Right atrium auricular region (tissue), 2 donors: ENCODE measurements at places on chromosomes 3 and 15. TPM values are rescaled to one million over a fixed set of nuclear protein-coding genes. Genes with fewer than 3 reads are reported as not detected.

The FAH gene
- total RNA-seq: 14.4 TPM

The DNAH12 gene
- not detected for total RNA-seq

The PLAAT1 gene
- total RNA-seq: 10.3 TPM

The LINGO1 gene
- total RNA-seq: 7.0 TPM

The CCDC80 gene
- 206 TPM for total RNA-seq

GRCh38 chr3:12328132-12328836, 39.4 kb downstream of the PPARG start:
- DNase-seq: no peak

DNA sequence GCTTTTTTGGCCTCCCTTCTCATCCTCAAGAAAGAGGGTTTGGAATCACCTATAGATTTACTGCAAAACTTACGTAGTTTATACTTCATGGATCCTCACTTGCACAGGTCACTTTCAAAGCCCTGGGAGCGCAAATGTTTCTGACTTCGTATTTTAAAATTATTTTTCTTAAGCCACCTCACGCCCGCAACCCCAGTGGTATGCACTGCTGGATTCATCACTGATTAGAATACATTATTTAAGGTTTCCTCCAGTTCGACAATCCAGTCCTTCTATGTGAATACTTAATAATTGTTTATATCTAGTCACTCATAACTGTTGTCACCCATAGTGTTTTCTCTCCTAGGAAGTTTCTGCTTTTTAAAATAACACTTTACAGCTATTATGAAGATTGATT, 339.9 kb downstream of the CHL1 start:
- DNase-seq: no peak

GRCh38 chr3:137792626-137793271, 28.6 kb downstream of the SOX14 start:
- no peak for DNase-seq

DNA sequence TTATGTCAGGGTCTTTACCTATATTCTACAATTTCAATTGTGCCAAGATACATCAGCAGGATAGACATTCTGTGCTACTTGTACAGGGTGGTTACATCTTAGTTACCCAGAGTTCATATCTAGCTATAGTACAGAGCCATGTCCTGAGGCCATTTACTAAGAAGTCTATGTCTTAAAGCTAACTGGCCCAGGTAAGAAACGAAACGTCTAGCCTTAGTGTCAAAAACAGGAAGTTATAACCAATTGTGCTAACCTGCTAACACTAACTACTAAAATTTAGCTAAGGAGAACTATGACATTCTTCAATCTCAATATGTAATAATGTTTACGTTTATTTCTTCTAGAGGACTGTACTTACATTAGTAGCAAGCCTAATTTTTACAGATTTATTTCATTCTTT, 717.2 kb upstream of the UBE2E2 start:
- DNase-seq: no peak

DNA sequence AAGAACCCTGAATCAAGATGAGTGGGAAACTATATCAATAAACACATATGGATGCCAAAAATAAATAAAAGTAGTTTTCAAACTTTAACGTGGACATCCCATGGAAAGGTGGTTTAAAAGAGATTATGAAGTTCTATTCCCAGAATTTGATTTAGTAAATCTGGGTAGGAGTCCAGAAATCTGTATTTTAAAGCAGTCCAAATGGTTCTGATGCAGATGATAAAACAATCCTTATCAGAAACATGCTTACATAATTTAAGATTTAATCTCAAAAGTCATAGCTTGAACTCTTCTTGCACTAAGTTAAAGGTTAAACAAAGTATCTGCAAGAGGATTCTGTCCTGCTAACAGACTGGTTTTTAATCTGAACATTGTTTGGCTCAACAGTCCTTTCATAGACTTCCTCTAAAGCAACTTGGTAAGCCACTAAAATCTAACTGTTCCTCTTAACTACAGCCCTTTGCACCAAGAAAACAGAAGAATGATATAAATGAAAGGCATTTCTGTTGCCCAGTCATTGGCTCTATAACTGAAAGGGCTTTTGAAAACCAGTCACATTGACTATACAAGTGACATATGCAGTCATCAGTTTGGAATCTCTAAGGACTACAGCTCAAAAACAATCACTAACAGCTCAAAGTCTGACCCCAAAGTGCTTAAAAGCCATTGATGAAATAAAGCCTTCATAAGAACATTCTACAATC, 23.4 kb upstream of the MAP4 start:
- DNase-seq: no peak

GRCh38 chr15:85019815-85020590, 38.3 kb downstream of the PDE8A start:
- no peak for DNase-seq

DNA sequence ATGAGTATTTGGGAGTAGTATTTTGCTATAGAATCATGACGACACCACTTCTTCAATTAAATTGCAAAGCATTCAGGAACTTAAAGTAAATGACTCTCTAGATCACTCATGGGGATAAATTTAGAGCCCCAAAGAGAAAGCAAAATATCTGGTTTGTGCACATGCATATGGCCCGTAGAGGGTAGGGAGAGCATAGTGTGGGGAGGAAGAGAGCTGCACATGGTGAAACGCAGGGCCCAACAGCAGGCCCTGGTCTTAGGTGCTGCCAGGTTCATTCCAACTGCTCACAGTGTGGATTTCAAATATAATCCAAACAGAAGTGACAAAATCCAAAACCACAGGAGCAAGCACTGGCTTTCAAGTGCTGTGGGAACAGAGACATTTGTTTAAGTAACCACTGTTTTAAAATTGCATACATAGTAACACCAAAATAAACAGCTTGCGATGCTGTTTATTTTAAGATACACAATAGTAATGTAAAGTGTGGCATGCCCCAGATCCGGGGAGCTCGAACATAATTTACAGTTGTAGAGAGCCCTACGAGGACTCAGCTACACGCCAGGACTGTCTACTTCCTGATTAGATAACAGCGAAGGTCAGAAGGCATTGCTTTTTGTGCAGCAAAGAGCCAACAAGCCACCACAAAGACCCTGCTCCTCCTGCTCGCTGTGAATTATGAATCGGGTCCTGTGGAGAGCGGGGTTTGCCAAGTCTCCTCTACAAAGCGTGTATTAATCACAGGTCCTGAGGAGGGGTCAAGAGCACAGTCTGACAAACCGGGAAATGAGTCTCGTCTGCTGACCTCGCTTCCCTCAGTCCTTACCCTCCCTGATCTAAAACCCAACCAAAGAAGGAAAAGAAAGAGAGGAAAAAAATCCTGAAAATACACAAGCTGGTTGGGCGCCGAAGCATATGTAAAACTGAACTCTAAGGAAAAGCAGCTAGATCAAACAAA, 80.6 kb downstream of the MEIS2 start:
- no peak for DNase-seq

- DNase-seq: no peak
Measured at GRCh38 chr15:74402337-74402841, 31.4 kb downstream of the SEMA7A start.

DNA sequence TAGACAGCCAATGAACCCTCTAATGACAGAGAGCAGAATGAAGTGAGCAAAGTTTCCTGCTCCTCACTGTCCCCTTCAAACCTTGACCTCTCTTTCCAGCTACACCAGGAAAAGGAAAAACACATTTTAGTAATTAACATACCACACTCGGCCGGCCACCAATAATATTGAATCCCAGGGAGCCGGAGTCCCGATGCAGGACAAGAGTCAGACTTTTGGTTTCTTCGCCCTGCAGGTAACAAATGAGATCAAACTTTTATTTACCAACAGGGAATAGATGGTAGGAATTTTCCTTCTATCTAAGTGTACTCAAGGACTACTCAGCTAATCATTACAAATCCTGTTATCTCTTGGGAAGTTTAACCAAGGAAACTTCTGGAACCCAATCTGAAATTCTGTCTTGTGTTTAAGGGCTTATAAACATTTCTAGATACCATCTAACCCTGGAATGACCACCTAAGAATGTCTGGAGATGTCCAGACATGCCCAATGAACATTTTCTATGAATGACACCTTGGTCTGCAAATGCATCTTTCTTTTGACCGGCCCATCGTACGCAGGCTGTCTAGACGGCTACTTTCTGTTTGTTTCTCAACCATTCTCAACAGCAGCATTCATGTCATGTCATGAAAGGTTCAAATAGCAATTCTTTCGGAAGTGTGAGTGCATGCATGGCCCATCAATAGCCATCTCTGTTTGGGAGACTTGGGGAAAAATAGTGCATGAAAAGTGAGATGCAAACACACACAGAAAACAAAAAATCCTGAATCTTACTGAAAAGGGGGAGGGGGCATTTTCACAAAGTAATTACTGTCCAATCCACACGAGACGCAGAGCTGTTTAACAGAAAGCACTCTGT, 16.1 kb downstream of the PDZRN3 start:
- no peak for DNase-seq

DNA sequence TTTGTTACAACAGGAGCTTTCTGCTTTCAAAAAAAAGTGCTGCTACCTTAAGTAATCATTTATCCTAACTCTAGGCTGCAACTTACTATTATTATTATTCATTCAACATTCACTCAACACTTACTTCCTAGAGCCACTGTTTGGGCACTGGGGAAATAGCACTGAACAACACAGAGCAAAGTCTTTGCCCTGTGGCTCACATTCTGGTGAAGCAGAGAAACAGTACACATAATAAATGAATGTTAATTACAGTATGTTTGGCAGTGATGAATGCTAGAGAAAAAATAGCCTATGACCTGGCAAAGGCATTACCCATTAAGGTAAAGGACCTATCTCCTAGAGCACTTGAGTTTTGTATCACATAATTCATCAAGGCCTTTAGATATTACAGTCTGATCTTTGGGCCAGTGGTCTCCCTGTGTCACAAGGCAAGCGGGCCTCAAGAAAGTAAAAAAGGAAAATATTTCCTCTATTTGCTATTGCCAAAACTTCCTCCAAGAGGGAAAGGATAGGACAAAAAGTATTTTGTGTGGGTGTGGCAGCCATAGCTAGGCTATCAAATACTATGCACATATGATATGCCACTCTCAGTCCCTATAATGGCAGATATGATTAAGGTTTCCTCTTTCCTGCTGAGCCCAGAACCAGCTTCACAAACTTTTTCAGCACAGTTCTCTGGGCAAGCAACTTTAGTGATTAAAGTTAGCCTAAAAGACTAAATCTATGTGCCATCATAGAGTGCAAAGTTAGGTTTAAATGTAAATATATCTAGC, 142.8 kb downstream of the FHIT start:
- no peak for DNase-seq

DNA sequence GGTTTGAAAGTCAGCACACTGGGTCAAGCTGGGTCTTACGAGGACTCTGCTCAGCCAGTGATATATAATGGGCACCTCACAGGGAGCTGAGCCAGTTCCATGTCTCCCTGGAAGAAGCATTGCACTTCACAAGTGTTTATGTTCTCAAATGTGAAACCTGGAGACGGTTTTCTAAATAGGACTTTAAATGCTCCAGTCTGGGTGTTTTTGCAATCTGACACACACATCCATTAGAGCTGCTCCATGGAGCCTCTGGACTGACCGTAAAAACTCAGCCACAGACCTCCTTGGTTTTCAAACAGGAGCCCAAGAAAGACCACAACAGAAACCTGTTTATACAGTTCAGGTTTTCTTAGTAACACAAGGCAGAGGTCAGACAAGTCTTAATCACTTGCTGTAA, 201.3 kb upstream of the LRIG1 start:
- no peak for DNase-seq

DNA sequence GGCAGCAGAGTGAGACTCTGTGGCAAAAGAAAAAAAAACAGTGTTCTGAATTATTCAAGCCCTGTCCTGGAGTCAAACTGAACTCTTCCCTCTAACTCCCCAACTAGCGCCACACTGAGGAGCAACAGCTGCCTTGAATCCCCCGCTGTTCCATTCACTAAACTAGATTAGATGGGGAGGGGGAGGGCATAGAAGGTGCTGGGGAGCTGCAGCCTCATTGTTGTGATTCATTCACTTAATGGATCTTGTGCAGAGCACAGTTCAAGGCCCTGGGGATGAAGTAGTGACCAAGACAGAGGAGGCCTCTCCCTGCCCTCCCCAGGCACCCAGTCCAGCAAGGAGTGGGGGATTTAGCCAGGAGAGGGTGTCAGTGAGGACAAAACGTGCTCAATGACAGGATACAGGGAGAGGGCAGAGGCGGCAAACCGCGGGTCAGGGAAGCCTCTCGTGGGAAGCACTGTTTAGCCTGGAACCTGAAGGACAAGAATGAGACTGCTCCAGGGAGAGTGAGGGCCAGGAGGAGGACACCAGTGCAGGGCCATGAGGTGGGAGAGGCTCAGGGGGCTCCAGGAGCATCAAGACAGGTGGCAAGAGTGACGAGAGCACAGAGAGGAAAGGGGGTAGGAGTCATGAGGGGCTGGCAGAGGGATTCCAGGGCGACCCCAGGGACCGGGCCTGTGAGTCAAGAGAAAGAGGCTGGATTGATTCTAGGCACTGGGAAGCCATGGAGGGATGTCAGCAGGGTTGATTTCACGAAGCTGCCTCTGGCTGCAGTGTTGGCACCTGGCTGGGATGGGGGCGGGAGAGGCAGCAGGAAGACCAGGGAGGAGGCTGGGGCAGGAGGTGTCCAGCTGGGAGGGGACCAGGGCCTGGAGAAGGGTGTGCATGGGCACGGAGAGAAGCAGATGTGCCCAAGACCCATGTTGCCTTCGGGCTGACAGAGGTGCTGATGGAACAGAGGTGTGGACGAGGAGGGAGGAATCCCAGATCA, 31.4 kb downstream of the ALS2CL start:
- DNase-seq: peak; percentile 49

GRCh38 chr15:64251121-64251520, 88.3 kb upstream of the PPIB start:
- no peak for DNase-seq

DNA sequence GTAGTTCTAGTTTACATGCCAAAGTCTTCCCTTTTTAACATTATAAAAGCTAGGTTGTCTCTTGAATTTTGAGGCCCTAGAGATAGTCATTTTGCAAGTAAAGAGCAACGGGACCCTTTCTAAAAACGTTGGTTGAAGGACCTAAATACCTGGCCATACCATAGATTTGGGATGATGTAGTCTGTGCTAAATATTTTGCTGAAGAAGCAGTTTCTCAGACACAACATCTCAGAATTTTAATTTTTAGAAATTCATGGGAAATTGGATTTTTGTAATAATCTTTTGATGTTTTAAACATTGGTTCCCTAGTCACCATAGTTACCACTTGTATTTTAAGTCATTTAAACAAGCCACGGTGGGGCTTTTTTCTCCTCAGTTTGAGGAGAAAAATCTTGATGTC, 21.3 kb downstream of the SLC35A5 start:
- DNase-seq: no peak

DNA sequence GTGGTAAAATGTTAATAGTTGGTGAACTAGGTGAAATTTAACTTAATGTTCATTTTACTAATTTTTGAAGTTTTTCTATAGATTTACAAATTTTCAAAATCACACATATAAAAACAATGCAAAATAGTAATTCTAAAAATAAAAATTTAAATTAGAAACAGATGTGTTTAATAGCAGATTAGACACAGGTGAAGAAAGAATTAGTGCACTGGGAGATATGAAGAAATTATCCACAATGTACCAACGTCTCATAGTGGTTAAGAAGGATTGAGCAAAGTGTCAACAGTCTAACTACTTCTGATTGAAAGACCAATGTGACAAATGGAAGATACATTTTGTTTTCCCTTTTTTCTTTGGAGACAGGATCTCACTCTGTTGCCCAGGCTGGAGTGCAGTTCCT, 26.5 kb downstream of the SPG11 start:
- DNase-seq: no peak
